ENCODE measurements at places on chromosomes 5 and 9.

- DNase-seq = no peak
Measured at GRCh38 chr9:129649726-129650679, 8.1 kb upstream of the ASB6 start.

DNA sequence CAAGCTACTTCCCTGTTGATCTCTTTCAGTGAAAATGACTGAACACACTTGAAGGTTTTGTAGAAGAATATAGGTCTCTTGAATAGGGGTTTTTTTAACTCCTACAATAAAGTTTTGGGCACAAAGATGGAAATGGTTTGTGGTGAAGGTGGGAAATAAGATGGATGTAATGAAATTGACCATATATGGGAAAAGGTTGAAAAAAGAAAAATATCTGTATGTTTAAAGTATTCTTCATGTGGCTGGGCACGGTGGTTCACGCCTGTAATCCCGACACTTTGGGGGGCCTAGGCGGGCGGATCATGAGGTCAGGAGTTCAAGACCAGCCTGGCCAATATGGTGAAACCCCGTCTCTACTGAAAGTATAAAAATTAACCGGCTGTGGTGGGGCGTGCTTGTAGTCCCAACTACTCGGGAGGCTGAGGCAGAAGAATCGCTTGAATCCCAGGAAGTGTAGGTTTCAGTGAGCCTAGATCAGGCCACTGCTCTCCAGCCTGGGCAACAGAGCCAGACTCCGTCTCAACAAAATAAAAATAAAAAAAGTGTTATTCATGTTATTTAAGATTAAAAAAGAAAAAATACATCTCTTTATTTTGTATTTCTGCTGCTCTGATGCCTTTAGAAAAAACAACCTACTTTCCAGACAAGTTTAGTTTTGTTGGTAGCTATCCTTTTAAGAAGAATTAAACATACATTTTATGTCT is 2.2 kb downstream of the RBM27 start:
- no peak for DNase-seq

DNA sequence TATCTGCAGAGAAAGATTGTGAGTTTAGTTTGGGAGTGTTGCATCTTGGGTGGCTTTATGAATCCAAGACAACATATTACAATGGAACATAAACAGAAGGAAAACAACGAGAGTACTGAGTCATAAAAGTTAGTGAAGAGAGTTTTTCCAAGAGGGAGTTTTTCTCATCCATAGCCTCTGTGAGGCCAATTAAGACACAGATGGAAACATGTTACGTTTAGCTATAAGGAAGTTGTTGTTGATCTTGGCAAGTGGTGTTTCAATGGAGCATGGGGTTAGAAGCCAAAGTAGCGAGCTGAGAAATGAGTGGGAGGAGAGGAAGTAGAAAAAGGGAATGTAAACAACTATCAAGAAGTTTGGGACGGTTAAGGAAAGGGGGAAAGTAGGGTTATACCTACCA is 53.3 kb upstream of the SPATA31D4 start:
- DNase-seq = no peak

- DNase-seq = peak; percentile 88
Measured at GRCh38 chr9:114238891-114239875, 83.7 kb upstream of the ORM1 start.

GRCh38 chr9:19371942-19372341 is 8.1 kb downstream of the RPS6 start:
- peak; percentile 3 for DNase-seq

DNA sequence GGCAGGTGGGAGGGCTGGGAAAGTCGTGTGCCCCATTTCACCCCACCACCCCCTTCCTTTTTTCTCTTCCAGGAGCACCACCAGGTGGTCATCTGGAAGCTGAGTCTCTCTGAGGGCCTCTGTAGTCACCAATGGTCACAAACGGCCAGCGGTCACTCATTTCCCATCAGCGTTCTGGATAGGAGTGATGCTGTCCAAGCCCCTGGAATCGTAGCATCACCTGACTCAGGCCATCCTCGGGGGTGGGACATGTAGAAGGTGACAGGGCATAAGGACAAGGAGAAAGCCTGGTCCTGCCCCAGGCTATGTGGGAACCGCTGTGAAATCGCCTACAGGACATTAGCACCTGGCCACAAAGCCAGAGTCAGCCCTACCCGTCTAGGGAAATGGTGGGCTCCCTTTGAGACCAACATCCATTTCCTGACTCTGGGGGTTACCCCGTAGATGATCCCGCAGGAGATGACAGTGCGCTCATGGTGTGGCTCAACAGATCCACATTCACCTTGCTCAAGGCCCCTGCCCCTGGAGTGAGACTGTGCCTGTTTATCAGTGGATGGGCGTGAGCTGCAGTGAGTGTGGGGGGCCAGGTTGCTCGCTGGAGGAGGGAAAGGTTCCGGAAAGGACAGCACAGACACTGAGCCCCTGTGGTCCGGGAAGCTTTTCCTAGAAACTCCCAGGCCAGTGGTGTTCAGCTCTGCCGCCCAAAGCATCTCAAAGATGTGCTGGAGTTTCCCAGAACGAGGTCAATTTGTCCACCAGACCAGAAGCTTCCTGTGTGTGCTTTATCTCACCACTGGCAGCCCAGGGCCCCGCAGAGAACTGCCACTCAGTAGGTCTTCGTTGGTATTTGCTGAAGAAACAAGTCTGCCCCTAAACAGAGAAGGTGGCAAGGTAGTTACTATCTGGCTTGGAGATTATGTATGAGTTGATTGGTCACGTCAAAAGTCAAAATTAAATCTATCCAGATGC is 61.1 kb upstream of the UNC5A start:
- DNase-seq = no peak

Measured in OCI-M1 (cell line).